ENCODE measurements at places on chromosomes 3 and 15.

GRCh38 chr15:66472176-66472999 is 25.2 kb downstream of the SNAPC5 start:
- DNase-seq = no peak

GRCh38 chr3:126663257-126663656 is 8.3 kb upstream of the TXNRD3 start:
- no peak for DNase-seq

DNA sequence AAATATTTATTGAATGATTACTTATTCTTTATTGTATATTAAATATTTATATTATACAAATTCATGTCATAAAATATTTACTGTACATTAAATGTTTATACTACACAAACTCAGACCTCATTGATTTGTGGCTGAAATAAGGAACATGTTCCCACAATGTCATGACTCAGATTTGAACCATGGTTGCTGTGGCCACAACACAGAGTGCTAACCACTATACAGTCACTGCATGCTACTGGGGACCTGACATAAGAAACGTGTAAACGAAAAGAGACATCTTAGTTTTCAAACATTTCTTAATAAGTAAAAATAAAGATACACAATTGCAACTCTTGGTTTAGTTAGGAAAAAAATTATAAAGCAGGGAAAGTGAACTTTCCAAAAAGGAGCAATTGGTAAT is 99.1 kb upstream of the AGTR1 start:
- no peak for DNase-seq

DNA sequence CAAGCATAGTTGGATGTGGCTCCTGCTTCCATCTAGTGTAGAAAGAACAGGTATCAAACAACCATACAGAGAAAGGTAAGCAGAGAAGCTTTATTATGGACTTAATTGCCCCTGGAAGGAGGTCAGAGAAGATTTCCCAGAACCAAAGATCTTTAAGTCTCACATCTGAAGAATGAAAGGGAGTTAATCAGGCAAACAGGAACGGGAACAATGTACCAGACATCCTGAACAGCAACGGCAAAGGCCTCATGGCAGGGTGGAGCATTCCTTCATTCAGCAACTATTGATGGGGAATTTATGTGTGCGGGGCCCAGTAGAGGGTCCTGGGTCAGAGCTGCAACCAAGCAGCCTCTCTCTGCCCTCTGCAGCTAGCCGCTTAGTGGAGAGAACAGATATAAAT is 61.5 kb downstream of the LMCD1 start:
- no peak for DNase-seq

DNA sequence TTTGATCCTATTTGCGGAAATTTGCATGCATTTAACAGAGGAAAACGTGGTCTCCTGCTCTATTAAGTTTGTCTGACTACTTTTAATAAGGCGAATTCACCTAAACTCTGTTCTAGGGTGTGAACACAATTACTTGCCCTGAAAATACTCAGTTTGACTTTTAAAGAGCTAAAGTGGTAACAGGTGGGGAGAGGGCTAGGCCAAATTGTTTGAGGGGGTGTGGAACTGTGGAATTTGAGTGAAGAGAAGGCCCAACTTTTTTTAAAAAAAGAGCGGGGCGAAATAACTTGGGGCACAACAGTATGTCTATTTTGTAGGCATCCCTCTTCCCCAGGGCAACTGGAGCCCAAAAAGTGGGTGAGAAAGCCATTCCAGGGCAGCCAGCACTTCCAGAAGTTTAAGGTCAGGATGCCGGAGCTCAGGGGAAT is 580 bp upstream of the FXR1 start:
- no peak for DNase-seq

DNA sequence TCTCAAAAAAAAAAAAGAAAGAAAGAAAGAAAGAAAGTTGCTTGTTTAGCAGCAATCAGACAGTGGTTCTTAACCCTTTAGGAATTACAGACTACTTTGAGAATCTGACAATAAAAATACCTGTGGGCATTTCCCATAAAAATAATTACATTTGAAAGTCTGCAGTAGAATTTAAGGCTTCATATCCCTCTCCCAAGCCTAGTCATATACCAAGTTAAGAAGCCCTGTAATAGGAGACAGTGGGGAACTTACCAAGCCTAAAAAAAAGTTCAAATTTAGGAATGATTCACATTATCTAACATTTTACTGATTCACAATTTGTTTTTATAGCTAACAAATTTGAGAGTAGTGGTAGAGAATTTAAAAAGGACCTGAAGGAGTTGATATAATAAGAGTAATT is 47.5 kb downstream of the LRRFIP2 start:
- DNase-seq = no peak

GRCh38 chr3:12947504-12948369 is 106.4 kb upstream of the RPL32 start:
- peak; percentile 6 for DNase-seq

GRCh38 chr15:29039466-29040369 is 153.9 kb downstream of the APBA2 start:
- DNase-seq = no peak

- peak; percentile 66 for DNase-seq
Observed at GRCh38 chr3:124217542-124217941, 225.6 kb upstream of the ROPN1 start.

DNA sequence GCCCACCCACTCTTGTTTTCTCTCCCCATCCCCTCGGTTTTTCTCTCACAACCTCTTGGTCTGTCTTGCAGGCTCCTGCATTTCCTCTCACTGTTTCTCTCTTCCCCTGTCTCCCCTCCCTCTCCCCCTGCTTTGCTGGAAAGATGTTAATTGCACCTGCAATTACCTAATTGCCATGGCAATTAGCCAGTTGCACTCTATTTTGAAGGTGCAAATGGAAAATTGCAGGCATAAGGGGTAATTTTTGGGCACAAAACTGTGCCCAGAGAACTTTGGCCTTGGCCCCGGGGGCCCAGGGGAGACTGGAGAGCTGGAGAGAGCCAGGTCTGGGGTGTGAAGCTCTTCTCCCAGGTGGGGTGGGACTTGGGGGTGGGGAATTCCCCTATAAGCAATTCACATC is 164.5 kb upstream of the TLE3 start:
- no peak for DNase-seq

- DNase-seq = peak; percentile 33
Observed at GRCh38 chr3:9769426-9770275, at the start of gene CAMK1. Gene CAMK1 (minus strand): TSS chr3:9769947. CDS start chr3:9767749, 2,198 bp downstream.

- DNase-seq = no peak
Observed at GRCh38 chr3:15501126-15501525, 20.4 kb downstream of the COLQ start.

Data from SW480 (cell line).